ENCODE measurements at places on chromosomes 3 and 15.

DNA sequence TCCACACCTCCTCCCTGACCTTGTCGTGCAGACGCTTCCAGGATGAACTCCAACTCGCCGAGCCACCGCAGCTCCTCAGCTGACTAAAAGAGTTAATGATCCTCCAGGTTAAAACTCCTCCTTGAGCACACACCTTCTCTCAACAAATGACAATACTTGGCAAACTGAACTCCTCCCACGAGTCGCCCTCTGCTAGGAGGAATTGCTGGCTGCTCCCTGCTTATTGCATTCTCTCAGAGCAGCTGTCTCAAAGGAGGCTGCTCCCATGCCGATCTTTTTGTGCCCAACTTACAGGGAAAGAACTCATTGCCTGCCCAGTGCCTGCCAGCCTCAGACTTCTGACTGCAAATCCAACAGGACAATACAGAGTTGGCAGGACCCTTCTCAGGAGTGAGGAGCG is at the start of gene ATP13A4:
ATP13A4 (minus strand) TSS at position 85 of the 400 bp plus-strand sequence. CDS start 96 bp downstream, outside the sequence.
- no peak for DNase-seq

DNA sequence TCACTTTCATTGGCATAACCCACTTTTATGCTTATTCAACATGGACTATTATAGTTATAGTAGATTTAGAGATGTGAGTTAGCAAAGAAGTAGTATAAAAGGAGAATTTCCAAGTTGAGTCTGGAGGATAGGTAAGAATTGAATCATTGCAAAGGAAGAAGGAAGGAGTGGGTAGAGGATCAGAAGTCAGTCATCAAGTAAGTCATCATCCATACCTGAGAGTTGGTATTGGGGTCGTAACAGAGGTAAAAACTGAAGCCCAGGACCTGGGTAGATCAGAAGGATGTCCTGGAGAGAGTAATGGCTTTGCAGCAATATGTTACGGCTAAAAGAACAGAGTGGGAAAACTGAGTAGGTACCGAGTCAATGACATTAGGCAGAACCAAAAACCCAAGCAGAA is 265.7 kb downstream of the SUCLG2 start:
- no peak for DNase-seq

DNA sequence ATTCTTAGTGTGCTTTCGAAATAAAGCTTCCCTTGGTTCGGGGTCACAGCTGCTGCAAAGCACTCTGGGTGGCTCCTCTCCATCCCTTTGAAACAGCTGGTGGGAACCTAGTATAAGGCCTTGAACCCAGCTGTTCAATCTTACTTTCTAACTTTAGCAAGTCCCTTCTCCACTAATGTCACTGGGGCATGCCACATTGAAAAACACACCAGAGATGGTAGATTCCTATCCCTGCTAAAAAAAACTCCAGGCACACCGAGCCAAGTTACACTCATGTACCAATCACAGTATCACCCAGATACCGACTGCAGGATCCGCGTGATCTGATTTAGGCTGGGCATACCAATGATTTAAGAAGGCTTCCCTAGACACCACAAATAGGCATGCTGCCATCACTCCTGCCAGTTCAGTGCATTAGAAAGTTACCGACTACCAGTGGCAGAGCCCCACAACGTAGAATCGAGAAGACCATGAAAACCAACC is 65.0 kb downstream of the WWTR1 start:
- DNase-seq: no peak

DNA sequence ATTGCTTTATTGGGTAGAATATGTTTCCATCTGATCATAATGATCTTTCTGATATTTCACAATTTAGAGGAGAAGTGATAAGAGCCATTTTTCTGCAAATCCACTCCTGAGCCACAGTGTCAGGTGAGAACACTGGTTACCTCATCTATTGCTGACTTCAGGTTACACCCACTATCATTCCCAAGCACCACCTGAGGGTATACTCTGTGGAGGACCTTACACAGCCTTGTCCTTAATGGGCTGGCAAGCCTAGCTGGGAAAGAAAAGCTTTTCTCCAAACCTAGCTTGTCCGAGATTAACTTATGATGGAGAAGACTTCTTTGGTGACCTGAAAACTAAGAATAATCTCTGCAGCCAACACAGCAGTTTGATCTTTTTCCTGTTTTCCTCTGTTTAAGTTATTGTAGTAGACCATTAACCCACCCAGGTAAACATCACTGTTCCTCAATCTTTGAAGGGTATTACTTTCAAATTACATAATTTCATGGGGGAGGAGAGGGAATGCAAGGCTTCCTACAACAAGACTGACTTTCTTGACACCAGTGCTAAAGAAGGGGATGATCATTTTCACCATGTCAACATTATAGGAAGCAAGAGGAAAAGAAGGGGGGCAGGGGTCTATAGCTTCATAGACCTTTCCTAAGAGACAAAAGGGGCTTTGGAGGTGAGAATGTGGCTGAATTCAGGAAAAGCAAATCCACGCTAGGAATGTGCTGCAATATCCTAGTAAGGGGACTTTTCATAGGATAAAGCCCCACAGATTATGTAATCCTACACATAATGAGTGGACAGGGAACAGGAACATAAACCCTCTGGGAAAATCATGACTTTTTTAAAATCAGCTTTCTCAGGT is 1.7 kb downstream of the NCEH1 start:
- no peak for DNase-seq

DNA sequence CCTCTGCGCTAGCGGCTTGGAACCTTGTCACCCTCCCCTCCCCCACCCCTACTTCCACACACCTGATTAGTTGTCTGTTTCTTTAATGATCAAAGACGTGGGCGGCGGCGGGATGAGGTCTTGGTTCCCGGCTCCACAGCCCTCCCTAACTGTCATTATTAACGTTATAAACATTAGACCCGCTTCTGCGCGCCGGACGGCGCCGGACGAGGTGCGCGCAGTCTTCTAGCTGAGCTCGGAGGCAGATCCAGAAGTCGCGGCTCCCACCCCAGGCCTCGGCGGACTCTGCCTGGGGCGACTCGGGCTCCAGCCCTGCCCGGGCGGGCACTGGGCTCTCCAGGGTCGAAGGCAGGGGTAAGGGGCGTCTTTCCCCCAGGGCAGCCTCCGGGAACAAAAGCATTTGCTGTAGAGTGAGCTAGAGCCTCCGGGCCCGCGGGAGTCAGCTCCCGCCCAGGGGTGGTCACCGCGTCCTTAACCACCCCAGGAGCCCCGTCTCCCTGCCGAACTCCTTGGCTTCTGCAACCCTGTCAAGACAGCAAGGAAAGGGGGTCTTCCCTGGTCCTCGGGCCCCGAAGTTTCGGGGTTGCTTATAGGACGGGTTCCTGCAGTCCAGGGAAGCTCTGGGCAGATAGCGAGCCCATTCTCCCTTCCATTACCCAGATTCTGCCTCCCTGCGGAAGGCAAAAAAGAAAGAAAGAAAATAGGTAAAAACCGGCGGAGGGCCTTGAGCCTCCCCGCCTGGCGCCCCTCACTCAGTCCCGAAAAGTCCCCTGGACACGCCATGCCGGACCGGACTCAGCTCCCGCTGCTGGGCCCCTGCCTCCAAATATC is 2.2 kb upstream of the ISLR2 start:
- DNase-seq: peak; percentile 39

DNA sequence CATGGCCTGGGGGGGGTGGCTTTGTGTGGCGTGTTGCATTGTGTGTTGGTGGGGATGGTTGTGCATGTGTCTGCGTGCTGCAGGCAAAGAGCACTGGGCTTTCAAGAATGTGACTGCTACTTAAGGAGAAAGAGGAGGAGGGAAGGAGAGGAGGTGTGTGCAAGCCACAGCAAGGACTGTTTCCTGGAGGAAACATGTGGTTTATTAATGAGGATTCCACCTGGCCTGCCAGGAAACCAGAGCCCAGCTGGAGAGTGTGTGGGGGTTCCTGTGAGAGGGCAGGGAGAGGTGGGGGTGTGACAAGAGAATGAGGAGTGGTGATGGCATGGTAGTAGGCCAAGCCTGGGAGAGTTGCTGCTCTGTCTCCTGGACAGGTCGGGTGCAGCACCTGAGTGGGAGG is 258.1 kb upstream of the ROPN1 start:
- DNase-seq: no peak

GRCh38 chr3:54917174-54917573 is 10.7 kb downstream of the LRTM1 start:
- DNase-seq: no peak

DNA sequence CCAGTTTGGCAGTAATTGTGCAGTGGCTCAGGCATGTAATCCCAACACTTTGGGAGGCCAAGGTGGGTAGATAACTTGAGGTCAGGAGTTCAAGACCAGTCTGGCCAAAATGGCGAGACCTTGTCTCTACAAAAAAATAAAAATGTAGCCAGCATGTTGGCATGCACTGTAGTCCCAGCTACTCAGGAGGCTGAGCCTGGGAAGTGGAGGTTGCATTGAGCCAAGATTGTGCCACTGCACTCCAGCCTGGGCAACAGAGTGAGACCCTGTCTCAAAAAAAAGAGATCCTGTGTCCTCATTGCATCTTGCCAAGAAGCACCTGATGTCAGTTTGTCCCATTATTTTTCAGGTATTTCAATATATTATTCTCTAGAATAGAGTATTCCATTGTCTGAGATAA is 61.8 kb downstream of the CRTC3 start:
- no peak for DNase-seq

GRCh38 chr15:85587707-85588411 is 206.9 kb downstream of the KLHL25 start:
- DNase-seq: no peak

DNA sequence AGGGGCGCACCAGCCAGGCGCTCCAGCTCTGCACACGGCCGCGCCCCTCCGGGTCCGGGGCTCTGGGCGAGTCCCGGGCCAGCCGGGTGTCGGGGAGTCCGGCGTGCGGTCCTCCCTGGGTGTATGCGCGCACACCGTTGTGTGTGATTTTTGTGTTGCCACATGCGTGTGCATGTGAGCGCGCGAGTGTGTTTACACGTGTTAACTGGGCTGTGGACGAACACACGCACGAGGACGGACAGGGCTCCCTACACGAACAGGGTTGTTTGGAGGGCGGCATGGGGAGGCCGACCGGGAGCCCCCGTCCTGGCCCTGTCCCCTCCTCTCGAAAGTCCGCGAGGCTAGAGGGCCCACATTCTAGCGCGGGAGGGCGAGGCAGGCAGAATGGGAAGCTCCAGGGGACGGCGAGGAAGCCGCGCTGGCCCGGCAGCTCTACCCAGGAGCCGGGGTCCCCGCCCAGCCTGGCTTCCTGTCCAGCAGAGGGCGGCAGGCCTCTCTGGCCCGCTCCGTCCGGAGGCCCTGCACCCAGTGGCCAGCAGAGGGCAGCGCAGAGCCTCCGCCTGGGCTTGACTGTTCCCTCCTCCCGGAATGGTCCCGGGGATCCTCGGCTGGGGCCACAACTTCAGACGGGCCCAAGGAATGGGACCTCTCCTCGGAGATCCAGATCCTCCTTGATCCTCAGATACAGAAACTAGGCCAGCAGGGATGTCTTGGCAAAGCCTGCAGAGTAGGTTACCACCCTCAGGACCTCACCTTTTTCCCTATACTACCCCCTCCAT is 611 bp upstream of the LINGO1 start:
- DNase-seq: peak; percentile 97

DNA sequence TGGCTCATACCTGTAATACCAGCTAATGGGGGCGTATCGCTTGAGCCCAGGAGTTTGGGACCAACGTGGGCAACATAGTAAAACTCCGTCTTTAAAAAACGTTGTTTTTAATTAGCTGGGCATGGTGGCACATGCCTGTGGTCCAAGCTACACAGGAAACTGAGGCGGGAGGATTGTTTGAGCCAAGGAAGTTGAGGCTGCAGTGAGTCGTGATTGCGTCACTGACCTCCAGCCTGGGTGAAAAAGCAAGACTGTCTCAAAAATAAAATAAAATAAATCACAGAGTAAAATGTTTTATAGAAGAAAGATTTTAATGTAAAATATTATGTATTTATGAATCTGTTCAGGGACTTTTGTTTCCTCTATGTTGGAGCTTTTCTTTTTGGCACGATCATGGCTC is 15.3 kb upstream of the STRIT1 start:
- no peak for DNase-seq
